ENCODE measurements at places on chromosomes 11 and 22.

DNA sequence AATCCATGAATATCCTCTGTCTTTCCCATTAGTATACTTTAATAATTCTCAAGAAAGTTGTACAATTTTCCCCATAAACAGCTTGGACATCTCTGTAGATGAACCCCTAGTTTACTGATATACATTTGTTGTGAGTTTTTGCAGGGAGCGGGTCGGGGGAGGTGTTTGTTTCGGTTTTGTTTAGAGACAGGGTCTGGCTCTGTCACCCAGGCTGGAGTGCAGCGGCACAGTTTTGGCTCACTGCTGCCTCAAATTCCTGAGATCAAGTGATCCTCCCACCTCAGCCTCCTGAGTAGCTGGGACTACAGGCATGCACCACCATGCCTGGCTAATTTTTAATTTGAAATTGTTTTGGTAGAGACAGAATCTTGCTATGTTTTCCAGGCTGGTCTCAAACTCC is 57.6 kb downstream of the IGLL5 start:
- no peak overlapping the region for H3K27ac ChIP-seq
- H3K4me1 ChIP-seq, result peaks cover 8% of the 10 kb centered on the region
- H3K27me3 ChIP-seq, result peaks cover 6% of the 10 kb centered on the region
- DNase-seq, result no peak
- H3K36me3 ChIP-seq, result no peaks in the 10 kb centered on the region

DNA sequence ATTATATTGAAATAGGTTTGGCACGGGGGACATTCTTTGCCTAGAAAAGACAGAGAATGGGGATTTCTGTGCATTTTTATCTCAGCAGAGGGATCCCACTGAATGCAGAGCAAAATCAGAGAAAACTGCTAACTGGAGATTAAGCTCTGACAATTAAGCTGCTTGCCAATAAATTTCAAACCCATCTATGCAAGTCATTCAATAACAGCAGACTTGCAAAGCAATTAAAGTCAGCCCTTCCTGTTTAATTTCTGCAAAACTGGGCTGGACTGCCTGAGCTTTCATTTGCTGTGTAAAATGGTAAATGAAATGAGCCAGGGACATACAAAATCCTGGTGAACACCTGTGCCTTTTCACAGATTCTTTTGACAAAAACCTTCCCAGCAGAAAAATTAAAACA is 1273.9 kb upstream of the CNTN5 start:
- H3K4me3 ChIP-seq, result no peak overlapping the region
- H3K36me3 ChIP-seq, result no peaks in the 10 kb centered on the region
- no peak for DNase-seq
- no peaks in the 10 kb centered on the region for H3K4me1 ChIP-seq

- H3K27ac ChIP-seq, result peak overlapping the region; percentile 35
- no peaks in the 10 kb centered on the region for H3K4me1 ChIP-seq
- H3K36me3 ChIP-seq, result peaks cover 3% of the 10 kb centered on the region
- no peak for DNase-seq
These were observed 13.8 kb upstream of the MTFP1 start for GRCh38 chr22:30411780-30412179.

DNA sequence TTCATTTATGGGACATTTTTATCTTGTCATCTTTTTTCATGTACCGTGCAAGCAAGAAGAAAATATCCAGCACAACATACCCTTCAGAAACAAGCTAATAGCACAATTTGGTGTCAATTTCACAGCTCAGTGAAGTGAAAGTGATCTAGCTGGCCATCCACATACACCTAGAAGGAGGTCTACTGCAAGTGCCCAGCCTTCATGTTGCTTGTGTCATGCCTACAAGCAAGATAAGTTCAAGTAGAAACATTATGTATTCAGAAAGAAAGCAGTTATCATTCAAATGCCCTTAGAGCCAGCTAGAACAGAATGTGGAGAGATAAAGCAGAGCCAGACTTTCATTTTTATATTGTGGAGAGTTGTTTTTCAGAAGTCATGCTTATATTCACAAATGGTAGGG is 325.7 kb upstream of the PITPNB start:
- no peak overlapping the region for H3K4me3 ChIP-seq
- H3K36me3 ChIP-seq, result no peaks in the 10 kb centered on the region
- no peak for DNase-seq
- H3K4me1 ChIP-seq, result no peaks in the 10 kb centered on the region
- H3K27me3 ChIP-seq, result peaks cover 34% of the 10 kb centered on the region
- no peak overlapping the region for H3K27ac ChIP-seq

- peaks cover 10% of the 10 kb centered on the region for H3K36me3 ChIP-seq
- H3K27ac ChIP-seq, result no peak overlapping the region
- no peaks in the 10 kb centered on the region for H3K27me3 ChIP-seq
- H3K4me1 ChIP-seq, result no peaks in the 10 kb centered on the region
These were observed 33.7 kb downstream of the POLD3 start for GRCh38 chr11:74626130-74626529.

Data from effector memory CD8-positive, alpha-beta T cell (primary cell).